ENCODE measurements at places on chromosomes 2 and 18.

DNA sequence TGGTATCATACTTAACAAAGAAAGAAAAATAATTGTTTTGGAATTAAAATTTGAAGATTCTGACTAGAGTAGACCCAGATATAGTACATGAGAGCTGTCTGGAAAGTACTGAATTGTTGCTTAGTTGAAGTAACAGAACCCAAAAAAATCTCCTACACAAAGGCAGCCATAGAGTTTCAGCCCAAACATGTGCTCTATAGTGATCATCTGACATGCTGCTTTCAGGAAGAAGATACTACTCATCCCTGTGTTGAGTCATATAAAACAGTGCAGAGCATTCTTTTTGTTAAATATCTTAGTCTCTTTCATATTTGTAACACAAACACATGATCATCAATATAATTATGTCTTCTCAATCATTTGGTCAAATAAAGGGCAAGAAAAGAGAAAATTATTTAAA lies 84.8 kb upstream of the PTPRM start:
- no peak for DNase-seq

DNA sequence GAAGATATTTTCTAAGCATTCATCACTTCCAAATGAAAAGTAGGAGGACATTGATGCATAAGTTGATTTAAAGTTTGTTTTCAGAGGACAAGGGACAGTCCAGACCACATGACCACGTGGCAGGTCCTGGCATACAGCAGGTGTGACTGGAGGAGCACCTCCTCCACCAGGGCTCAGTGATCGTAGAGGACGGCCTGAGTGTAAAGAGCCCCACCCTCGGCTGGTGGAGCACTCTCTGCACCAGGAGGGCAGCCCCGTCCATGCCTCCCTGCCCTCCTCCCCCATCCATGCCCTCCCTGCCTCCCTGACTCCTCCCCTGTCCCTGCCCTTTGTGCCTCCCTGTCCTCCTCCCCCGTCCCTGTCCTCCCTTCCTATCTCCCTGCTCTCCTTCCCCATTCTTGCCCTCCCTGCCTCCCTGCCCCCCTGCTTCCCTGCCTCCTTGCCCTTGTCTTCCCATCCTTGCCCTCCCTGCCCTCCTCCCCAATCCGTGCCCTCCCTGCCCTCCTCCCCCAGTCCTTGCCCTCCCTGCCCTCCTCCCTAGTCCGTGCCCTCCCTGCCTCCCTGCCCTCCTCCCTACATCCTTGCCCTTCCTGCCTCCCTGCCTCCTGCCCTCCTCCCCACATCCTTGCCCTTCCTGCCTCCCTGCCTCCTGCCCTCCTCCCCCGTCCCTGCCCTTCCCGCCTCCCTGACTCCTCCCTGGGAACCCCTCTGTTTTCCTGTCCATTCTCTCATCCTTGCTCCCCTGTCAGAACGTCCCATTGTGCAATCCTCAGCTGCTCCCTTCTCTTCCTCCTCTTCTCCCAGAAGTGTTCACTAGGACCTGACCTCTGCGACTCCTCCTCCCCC lies 47.9 kb downstream of the ANKMY1 start:
- DNase-seq = no peak

GRCh38 chr2:69789772-69790600 lies 39.5 kb upstream of the GMCL1 start:
- no peak for DNase-seq

DNA sequence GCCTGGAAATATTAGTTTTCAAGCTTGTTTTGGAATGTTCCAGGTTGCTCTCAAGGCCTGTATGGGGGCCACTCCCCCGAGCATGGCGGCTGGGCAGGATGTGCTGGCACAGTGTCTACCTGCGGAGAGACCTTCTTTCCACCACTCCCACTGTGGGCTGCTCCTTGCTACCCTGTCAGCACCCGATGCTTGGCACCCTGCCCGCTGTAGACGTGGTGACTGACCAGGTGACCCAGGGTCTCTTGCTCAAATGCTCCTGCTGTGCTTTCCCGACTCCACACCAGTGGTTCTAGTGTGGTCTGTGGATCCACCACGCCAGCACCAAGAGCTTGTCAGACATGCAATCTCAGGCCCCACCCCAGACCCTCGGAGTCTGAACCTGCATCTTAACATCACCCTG lies 213.3 kb downstream of the SH3BP4 start:
- no peak for DNase-seq

GRCh38 chr2:128250229-128251025 lies 68.2 kb downstream of the HS6ST1 start:
- DNase-seq = no peak

- DNase-seq = no peak
Observed at GRCh38 chr18:77969972-77970371, 720.3 kb downstream of the GALR1 start.

- DNase-seq = no peak
Observed at GRCh38 chr2:20687260-20687832, 20.4 kb downstream of the GDF7 start.

GRCh38 chr2:38465789-38466127 lies 88.7 kb upstream of the ATL2 start:
- no peak for DNase-seq

- DNase-seq = no peak
Observed at GRCh38 chr2:188519136-188519535, 227.5 kb downstream of the GULP1 start.

- no peak for DNase-seq
Observed at GRCh38 chr2:3522961-3523421, 3.7 kb upstream of the ADI1 start.

DNA sequence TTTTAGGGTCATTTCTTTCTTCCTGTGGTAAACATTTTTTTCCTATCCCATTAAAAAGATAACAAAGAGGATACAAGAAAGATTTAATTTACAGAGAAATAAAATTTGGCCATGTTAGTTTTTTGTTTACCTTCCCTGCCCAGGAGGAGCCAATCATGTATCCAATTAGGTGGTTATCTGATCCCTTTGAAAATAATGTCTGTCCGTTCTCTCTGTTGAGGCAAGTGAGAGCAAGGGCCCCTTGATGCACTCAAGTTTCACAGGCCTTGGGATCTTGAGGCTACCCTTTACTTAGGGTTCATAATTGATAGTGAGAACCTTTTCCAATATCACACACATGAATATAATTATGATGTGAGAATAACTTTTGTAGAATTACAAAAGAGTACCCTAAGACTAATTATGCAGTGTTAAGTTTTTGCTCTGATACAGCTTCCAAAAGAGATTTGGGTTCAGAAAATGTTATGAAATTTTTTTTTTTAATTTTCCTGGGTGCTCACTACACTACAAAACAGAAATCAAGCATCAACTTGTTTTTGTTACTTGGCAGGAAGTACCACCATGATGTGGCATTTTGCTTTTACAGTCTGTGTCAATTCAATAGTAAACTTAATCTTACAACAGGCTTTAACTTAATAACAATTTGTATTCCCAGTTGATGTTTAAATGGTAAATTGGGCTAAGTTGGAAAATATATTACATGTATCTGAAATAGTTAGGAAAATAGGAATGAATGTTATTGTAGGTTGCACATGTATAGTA lies 42.0 kb downstream of the AFTPH start:
- no peak for DNase-seq

GRCh38 chr18:46433121-46433826 lies 223.7 kb downstream of the LOXHD1 start:
- DNase-seq = no peak

DNA sequence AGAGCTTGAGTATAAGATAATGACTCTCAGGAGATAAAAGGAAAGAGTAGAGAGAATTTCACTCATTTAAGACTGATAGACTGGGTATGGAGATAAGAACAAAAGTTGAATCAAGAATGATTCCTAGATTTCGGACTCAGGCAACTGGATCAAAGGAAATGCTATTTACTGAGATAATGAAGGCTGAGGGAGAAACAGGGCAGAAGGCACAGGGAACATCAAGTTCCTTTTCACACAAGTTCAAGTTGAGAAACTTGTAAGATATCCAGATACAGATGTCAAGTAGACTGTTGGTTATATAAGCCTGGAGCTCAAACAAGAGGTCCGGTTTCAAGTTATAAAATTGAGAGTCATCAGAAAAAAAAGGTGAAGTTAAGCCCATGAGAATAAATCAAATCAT lies 360.8 kb downstream of the TNS1 start:
- no peak for DNase-seq

All from NCI-H187 treated with DMSO at 0.1 percent for 48 hours (cell line).